ENCODE measurements at places on chromosomes 11 and 22.

DNA sequence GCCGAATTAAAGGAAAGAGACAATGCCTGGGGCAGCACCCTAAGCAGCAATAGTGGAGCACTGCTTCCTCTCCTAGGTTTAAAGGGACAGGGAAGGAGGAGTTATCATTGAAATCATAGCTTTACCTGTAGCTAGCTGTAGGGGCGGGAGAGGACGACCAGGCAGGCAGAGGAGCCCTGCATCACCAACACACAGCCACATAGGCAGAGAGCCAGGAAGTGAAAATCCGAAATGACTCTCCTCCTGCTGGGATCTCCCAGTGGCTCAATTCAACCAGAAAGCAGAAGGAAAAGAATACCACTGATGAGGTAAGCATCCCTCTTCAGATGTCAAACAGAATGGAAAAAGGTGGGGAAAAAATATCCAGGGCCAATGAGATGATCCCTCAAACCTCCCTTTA is 20.4 kb downstream of the MRGPRX4 start:
- no peaks in the 10 kb centered on the region for H3K4me1 ChIP-seq
- no peak for DNase-seq
- peaks cover 22% of the 10 kb centered on the region for H3K27me3 ChIP-seq
- H3K27ac ChIP-seq = no peak overlapping the region
- H3K36me3 ChIP-seq = no peaks in the 10 kb centered on the region
- H3K4me3 ChIP-seq = no peak overlapping the region

GRCh38 chr11:124618863-124619262 is 3.8 kb upstream of the TBRG1 start:
- peaks cover 6% of the 10 kb centered on the region for H3K4me1 ChIP-seq
- no peak overlapping the region for H3K27ac ChIP-seq
- H3K36me3 ChIP-seq = no peaks in the 10 kb centered on the region
- no peak overlapping the region for H3K4me3 ChIP-seq

- no peak for DNase-seq
- no peaks in the 10 kb centered on the region for H3K36me3 ChIP-seq
- no peak overlapping the region for H3K4me3 ChIP-seq
- no peak overlapping the region for H3K27ac ChIP-seq
- H3K4me1 ChIP-seq = no peaks in the 10 kb centered on the region
- peaks cover 21% of the 10 kb centered on the region for H3K27me3 ChIP-seq
These were observed 7.3 kb downstream of the KCNE3 start for GRCh38 chr11:74460065-74460464.

DNA sequence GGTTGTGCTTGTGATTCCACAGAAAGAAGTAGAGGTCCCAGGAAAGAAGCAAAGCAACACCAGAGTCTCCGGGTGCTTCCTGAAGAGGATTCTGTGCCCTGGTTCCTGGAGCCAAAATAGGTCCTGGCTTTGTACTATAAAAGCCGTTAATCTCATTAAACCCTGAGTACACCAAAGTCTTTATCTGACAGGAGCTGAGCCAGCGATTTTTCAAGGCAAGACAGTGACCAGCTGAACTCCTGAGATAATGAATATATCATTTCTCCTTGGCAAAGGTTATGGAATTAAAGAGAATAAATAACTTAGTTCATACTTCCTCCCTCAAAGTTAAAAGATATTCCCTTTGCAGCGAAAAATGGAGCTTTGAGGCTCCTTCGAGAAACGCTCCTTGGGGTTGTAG is 5.2 kb downstream of the TMEM138 start:
- peaks cover 24% of the 10 kb centered on the region for H3K4me1 ChIP-seq
- no peak overlapping the region for H3K27ac ChIP-seq
- H3K27me3 ChIP-seq = no peaks in the 10 kb centered on the region

DNA sequence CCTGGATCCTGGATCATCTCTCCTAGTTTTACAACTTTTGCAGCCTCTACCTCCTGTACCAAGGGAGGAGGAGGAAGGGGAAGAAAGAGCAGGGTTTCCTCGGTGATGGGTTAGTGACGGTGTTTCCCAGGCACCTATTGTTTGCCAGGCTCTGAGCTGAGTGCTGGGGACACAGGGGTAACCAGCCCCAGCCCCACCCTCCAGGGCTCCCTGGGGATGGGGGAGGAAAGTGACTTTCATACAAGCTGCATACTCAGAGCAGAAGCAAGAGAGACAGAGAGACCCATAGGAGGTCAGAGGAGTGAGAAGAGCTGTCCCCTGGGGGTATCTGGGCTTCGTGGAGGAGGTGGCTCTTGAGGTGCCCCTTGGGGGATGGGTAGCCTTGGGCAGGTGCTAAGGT is 89.4 kb upstream of the THY1 start:
- H3K4me1 ChIP-seq = no peaks in the 10 kb centered on the region
- H3K36me3 ChIP-seq = no peaks in the 10 kb centered on the region
- DNase-seq = no peak
- H3K27ac ChIP-seq = no peak overlapping the region
- H3K27me3 ChIP-seq = peaks cover 20% of the 10 kb centered on the region
- H3K4me3 ChIP-seq = no peak overlapping the region

Measured in activated naive CD4-positive, alpha-beta T cell treated with anti-CD3 and anti-CD28 coated beads, Interleukin-2, amount 10 ng/mL, durations not matched to agents 7 days and 5 days (primary cell).